CD4-positive, alpha-beta T cell treated with Interleukin-10 for 1 hour (primary cell): ENCODE measurements at places on chromosomes 5 and 9.

GRCh38 chr5:118862596-118862995 lies 125.8 kb downstream of the DTWD2 start:
- DNase-seq = no peak

GRCh38 chr5:151221574-151221973 lies 2.3 kb downstream of the CCDC69 start:
- no peak for DNase-seq

DNA sequence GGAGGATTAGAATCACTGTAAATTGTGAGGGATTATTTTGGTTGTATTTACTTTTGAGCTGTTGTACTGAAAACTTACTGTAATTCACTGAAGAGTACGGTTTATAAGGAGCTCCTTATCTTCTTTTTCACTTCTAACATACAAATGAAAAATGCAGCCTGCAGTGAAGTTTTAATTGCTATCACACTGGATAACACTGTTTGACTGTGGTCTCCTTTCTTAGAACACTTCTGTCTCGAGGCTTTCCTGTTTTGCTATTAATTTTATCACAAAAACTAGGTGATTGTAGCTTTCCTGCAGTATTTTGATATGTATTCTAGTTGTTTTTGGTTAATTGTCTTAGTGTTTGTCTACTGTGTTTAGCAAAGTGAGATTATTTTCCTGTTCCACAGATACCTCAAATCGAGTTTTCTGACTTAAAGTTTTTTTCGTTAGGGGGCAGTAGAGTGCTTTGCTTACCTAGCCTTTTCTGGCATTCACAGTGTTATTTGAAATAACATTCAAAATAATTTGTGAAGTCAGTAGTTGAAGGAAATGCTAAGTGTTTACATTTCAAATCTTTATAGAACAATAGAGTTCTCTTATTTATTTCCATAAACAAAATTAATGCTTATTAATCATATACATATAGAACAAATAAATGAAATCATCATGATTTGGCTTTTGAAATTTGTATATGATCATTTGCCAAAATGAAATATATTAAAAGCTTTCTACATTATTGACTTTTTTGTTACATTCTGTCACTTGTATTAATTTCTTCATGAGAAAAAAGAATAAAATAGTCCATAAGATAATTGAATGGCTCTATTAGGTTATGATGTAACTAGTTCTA lies 52.9 kb downstream of the COMMD10 start:
- DNase-seq = peak; percentile 63

DNA sequence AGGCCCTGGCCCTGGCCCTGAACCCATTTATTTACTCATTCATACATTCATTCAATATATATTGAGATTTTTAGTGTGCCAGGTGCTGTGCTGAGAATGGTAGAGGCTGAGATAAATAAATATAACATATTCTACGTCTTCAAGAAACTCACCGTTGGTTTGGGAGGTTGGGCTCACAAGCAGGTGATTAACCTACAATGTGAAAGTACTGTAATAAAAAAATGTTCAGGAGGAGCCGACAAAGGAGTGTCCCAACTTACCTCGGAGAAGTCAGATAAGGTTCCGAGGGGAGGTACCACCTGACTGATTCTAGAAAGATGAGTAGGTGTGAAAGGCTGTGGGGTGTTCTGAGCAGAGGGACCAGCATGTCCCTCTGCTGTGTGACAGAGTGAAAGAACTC lies 479.6 kb upstream of the KLF4 start:
- no peak for DNase-seq

GRCh38 chr9:19379697-19380046 lies 364 bp downstream of the RPS6 start:
- no peak for DNase-seq

DNA sequence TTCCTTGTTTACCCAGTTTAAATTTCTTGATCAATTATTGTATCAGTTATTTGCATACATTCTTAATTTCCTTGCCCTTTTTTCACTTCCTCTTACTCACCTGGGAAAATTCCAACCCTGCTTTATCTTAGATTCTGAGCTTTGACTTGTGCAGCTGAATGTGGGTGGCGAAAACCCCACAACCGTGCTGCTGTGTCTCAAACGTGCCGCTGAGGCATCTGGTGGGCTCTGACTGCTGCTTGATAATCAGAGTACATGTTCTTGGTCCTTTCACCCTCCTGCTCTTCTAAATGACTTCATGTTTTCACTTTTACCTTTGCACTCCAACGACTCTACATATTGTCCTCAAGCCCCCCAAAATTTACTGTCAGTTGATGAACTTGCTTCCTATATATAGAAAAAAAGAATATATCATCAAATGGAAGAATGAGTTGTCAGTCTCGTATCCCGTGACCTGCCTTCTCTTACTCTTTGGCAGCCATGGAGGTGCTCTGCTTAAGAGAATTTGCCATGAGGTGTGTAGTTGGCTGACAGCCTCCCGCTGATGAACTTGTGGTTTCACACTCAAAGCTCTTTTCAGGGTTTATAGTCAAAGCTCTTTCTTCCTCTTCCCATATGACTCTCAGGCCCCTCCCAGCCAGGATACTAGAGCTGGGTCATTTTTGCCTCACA lies 14.0 kb upstream of the JAK2 start:
- peak; percentile 45 for DNase-seq

- DNase-seq = no peak
Observed at GRCh38 chr9:32502464-32502863, 23.5 kb downstream of the RIGI start.

- DNase-seq = no peak
Observed at GRCh38 chr9:78927099-78927940, 630.4 kb downstream of the PSAT1 start.

DNA sequence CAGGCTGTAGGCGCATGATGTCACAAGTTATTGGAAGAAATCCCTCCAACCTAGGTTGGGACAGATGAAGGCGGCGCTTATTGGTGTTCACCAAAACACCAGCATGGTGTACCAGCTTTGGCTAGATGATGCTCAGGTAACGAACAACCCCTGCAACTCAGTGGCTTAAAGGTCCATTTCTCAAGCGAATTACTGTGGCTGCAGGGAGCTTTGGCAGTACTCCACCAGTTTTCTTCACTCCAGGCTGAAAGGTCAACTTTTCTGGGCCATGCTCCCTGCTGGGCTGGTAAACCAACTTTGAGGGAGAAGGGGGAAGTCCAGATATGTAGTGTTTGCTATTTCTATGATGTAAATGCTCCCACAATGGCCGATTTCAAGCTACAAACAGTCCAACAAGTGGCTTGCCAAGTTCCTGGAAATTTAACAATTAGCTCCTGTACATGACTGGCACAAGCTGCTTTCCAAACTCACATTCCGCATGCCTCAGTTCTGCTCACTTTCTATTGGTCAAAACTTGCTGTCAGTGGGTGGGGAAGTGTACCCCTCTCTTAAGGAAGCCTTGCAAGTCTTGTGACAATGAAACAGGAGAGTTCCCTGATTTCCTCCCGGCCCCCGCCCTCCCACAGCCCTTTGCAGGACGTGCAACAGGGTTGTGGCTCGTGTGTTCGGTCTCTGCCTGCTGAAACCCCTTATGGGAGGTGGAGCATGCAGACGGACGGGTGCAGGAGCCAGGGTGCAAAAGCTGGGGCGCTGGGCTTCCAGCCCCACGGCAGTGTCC lies 588 bp upstream of the ZBED3 start:
- DNase-seq = no peak

DNA sequence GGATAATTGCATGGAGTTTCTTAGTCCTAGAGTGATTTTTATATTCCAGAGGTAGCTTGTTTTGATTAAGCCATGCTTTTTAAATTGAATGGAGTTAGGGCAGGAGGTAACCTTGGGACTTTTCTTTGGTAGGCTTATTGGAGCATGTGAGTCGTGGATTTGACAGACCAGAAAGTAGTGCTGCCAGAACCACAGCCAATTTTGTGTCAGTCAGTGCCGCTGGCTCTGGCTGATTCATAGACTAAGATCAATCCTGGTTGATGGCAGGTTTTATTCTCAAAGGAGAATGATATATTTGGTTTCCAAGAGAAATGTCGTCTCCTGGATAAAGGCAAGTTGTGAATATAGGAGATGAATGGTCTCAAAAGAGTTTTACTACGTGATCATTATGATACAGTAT lies 20.3 kb downstream of the RAI14 start:
- DNase-seq = no peak
